ENCODE measurements at places on chromosomes 3 and 15. TPM values are rescaled to one million over a fixed set of nuclear protein-coding genes. Genes with fewer than 3 reads are reported as not detected.

- H3K27me3 ChIP-seq = no peaks in the 10 kb centered on the region
- no peak overlapping the region for H3K27ac ChIP-seq
- no peaks in the 10 kb centered on the region for H3K4me1 ChIP-seq
- no peak overlapping the region for H3K4me3 ChIP-seq
These were observed 119.7 kb upstream of the IGSF10 start for GRCh38 chr3:151580591-151580990.

Gene CCRL2
- 0.98 TPM for polyA plus RNA-seq

Gene ECE2
- polyA plus RNA-seq = not detected

Gene RPL15
- 4,720 TPM for polyA plus RNA-seq

Gene EIF1B
- polyA plus RNA-seq = 36.5 TPM

Gene ANAPC13
- 146 TPM for polyA plus RNA-seq

Gene CD86
- 1.8 TPM for polyA plus RNA-seq

Gene ASB14
- 0.11 TPM for polyA plus RNA-seq

Gene SMCO1
- polyA plus RNA-seq = not detected

GRCh38 chr3:69926385-69926784, 73.1 kb upstream of the SAMMSON start:
- H3K36me3 ChIP-seq = no peaks in the 10 kb centered on the region
- DNase-seq = no peak
- no peak overlapping the region for H3K4me3 ChIP-seq
- H3K4me1 ChIP-seq = no peaks in the 10 kb centered on the region
- no peaks in the 10 kb centered on the region for H3K27me3 ChIP-seq

GRCh38 chr15:90872486-90873184, 4.2 kb downstream of the FURIN start:
- H3K4me1 ChIP-seq = peaks cover 46% of the 10 kb centered on the region
- peaks cover 14% of the 10 kb centered on the region for H3K36me3 ChIP-seq
- peak overlapping the region; percentile 60 for H3K27ac ChIP-seq

Gene MEGF11
- not detected for polyA plus RNA-seq

- no peak overlapping the region for H3K4me3 ChIP-seq
- H3K36me3 ChIP-seq = no peaks in the 10 kb centered on the region
- H3K27me3 ChIP-seq = peaks cover 31% of the 10 kb centered on the region
These were observed 276.2 kb upstream of the LRRFIP2 start for GRCh38 chr3:37450561-37450960.

- no peak overlapping the region for H3K4me3 ChIP-seq
- no peaks in the 10 kb centered on the region for H3K36me3 ChIP-seq
- H3K4me1 ChIP-seq = peaks cover 5% of the 10 kb centered on the region
- DNase-seq = no peak
- no peaks in the 10 kb centered on the region for H3K27me3 ChIP-seq
- H3K27ac ChIP-seq = no peak overlapping the region
These were observed 96.1 kb upstream of the TSEN2 start for GRCh38 chr3:12388185-12388584.

GRCh38 chr15:94263341-94264273, 32.2 kb downstream of the MCTP2 start:
- no peak for DNase-seq
- H3K27me3 ChIP-seq = no peaks in the 10 kb centered on the region
- H3K4me3 ChIP-seq = no peak overlapping the region
- no peaks in the 10 kb centered on the region for H3K36me3 ChIP-seq
- H3K27ac ChIP-seq = no peak overlapping the region
- no peaks in the 10 kb centered on the region for H3K4me1 ChIP-seq

DNA sequence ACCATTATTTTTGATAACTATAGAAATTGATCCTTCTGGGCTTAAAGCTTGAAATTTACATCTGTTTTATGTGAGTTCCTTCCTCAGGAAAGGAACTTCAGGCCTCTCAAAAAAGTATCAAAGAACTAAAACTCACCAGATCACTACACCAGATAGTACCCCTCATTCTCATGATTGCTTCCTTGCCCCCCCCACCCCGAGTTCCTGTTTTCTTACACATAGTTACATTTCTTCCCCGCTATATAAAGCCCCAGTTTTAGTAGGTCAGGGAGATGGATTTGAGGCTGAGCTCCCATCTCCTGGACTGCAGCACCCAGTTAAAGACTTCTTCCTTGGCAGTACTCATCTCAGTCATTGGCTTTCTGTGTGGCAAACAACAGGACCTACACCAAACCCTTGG, 80.3 kb upstream of the HRH1 start:
- H3K27me3 ChIP-seq = no peaks in the 10 kb centered on the region
- no peak for DNase-seq
- H3K27ac ChIP-seq = no peak overlapping the region
- H3K36me3 ChIP-seq = no peaks in the 10 kb centered on the region

DNA sequence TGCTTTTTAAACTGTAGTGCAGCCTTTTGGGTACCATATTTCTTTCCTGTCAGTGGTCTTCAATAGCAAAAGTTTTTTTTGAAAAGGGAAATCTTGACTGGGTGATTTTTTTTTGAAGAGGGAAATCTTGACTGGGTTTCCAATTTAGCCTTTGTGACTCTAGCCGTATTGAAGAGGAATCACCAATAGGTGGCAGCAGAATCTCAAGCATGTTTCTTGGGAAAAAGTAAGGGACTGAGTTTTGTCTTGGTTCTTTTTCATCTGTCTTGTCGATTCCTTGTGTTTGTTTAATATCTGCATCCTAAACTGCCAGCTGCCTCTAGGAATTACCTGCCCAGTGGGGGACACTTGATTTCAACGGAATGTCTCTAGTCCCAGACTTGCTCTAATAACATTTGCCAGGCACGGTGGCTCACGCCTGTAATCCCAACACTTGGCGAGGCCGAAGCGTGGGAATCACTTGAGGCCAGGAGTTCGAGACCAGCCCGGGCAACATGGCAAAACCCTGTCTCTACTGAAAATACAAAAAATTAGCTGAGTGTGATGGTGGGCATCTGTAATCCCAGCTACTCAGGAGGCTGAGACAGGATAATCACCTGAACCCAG, 89.2 kb downstream of the RBPMS2 start:
- DNase-seq = peak; percentile 32
- no peaks in the 10 kb centered on the region for H3K4me1 ChIP-seq
- H3K4me3 ChIP-seq = no peak overlapping the region
- H3K27ac ChIP-seq = no peak overlapping the region
- H3K27me3 ChIP-seq = no peaks in the 10 kb centered on the region
- H3K36me3 ChIP-seq = peaks cover 67% of the 10 kb centered on the region

- no peaks in the 10 kb centered on the region for H3K27me3 ChIP-seq
- H3K27ac ChIP-seq = no peak overlapping the region
- peaks cover 8% of the 10 kb centered on the region for H3K4me1 ChIP-seq
- no peaks in the 10 kb centered on the region for H3K36me3 ChIP-seq
These were observed 5.1 kb downstream of the MIX23 start for GRCh38 chr3:122377975-122378374.

GRCh38 chr3:71202848-71203533, 380.5 kb downstream of the FOXP1 start:
- H3K27ac ChIP-seq = no peak overlapping the region
- no peak overlapping the region for H3K4me3 ChIP-seq
- peaks cover 2% of the 10 kb centered on the region for H3K36me3 ChIP-seq
- no peaks in the 10 kb centered on the region for H3K27me3 ChIP-seq
- H3K4me1 ChIP-seq = no peaks in the 10 kb centered on the region

GRCh38 chr15:29870495-29871151, 48.4 kb upstream of the TJP1 start:
- no peak overlapping the region for H3K27ac ChIP-seq
- H3K36me3 ChIP-seq = no peaks in the 10 kb centered on the region
- H3K4me1 ChIP-seq = no peaks in the 10 kb centered on the region
- no peak overlapping the region for H3K4me3 ChIP-seq
- peaks cover under 1% of the 10 kb centered on the region for H3K27me3 ChIP-seq

DNA sequence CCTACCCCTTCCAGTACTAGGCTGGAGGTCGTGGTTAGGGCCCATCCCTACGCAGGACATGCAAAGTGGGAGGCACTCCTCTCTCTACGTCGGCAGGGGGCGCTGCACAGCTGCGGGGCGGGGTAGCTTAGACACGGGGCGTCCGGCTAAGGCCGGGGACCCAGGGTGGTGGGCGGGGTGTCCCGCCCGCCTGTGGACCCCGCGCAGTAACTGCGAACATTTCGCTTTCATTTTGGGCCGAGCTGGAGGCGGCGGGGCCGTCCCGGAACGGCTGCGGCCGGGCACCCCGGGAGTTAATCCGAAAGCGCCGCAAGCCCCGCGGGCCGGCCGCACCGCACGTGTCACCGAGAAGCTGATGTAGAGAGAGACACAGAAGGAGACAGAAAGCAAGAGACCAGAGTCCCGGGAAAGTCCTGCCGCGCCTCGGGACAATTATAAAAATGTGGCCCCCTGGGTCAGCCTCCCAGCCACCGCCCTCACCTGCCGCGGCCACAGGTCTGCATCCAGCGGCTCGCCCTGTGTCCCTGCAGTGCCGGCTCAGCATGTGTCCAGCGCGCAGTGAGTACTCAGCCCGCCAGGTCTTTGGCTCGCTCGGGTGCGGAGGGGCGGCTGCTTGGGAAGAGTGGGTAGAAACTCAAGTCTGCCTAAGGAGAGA, at the start of gene IL12A:
IL12A (plus strand) TSS at position 219 of the 655 bp plus-strand sequence.
- no peaks in the 10 kb centered on the region for H3K36me3 ChIP-seq
- H3K4me3 ChIP-seq = peak within 1 kb of the TSS; percentile 66
- H3K27me3 ChIP-seq = no peaks in the 10 kb centered on the region
- H3K27ac ChIP-seq = peak within 1 kb of the TSS; percentile 10
- peaks cover 12% of the 10 kb centered on the region for H3K4me1 ChIP-seq

GRCh38 chr3:56748663-56749231, 53.0 kb downstream of the ARHGEF3 start:
- H3K4me3 ChIP-seq = no peak overlapping the region
- H3K27ac ChIP-seq = no peak overlapping the region
- peaks cover 79% of the 10 kb centered on the region for H3K36me3 ChIP-seq

- no peaks in the 10 kb centered on the region for H3K36me3 ChIP-seq
- H3K27ac ChIP-seq = no peak overlapping the region
- no peak for DNase-seq
These were observed 29.1 kb downstream of the PTX3 start for GRCh38 chr3:157465741-157466140.

Gene CNTN4
- polyA plus RNA-seq = not detected

DNA sequence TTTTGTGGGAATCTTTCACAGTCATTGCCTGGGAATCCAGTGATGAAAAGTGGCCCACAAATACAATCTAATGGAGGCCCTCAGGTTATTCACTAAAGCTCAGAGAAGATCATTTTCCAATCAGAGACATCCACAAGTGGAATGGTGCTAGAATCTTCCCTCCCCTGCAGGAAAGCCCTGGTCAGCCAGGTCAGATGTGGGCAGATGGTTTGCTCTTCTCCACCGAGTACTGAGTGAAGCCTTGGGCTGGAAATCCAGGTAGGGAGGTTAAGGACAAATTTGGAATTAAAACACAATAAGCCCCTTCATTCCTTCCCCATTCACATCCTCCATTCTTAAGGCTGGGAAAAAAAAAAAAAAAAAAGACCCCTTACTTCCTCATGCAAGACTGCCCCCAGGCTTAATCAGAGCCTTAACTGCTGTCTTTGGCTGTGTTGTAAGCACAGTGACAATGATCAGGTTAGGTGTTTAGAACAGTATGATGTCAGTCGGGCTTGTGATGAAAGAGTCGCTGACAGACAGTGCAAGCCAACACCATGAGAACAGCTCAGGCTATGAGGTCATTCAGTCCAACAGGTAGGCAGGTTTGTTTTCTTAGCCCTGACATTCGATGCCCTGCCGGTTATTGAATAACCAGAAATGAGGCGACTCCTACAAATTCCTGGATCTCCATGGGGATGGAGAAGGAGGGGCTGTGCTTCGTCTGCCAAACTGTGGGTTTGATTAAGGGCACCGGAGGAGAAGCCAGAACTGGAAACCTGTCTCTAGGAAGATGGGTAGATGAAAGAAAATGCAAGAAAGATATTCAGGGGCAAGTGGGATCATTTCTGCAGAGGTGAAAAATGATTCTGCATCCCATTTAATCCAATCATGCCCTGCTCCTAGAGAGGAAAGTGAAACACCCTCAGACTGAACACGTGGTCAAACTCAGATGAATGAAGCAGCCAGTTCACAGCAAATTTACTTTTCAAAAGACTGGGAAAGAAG, 23.5 kb upstream of the HES1 start:
- H3K27me3 ChIP-seq = no peaks in the 10 kb centered on the region
- no peak for DNase-seq
- no peaks in the 10 kb centered on the region for H3K36me3 ChIP-seq
- no peak overlapping the region for H3K27ac ChIP-seq
- no peaks in the 10 kb centered on the region for H3K4me1 ChIP-seq

Measured in CD4-positive, alpha-beta memory T cell (primary cell).